ENCODE measurements at places on chromosomes 6 and 20. TPM values are rescaled to one million over a fixed set of nuclear protein-coding genes. Genes with fewer than 3 reads are reported as not detected.

The BMP7 gene
- 11.2 TPM for total RNA-seq

The OR10C1 gene
- not detected for total RNA-seq

The TINAG gene
- total RNA-seq: not detected

The FERMT1 gene
- 1.3 TPM for total RNA-seq

The F13A1 gene
- total RNA-seq: 3.6 TPM

The EEF1A2 gene
- 0.54 TPM for total RNA-seq

The ABCF1 gene
- total RNA-seq: 56.0 TPM

The FNDC1 gene
- not detected for total RNA-seq

The PRKN gene
- 2.8 TPM for total RNA-seq

The JAG1 gene
- 129 TPM for total RNA-seq

The TTLL9 gene
- 0.34 TPM for total RNA-seq

The MATN4 gene
- 0.06 TPM for total RNA-seq
